NCI-H2081 treated with DMSO at 0.1 percent for 48 hours (cell line): ENCODE measurements at places on chromosomes 6 and 20.

DNA sequence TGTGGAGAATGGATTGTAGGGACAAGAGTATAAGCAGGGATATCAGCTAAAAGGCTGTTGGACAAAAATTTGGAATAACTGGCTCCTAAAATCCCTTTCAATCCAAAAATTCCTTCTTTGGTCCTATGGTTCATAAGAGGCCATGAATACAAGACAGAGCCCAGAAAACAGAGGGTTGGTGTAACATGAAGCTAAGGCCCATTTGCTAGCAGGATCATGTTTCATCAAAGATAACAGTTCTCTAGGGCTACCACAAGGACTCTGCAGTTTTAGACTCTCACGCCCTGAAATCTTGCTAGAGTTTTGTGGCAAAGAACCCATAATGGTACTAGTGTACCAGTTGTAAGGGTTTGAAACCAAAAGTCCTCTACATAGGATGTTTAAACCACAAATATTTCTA, 327.8 kb upstream of the TBX18 start:
- DNase-seq: no peak

DNA sequence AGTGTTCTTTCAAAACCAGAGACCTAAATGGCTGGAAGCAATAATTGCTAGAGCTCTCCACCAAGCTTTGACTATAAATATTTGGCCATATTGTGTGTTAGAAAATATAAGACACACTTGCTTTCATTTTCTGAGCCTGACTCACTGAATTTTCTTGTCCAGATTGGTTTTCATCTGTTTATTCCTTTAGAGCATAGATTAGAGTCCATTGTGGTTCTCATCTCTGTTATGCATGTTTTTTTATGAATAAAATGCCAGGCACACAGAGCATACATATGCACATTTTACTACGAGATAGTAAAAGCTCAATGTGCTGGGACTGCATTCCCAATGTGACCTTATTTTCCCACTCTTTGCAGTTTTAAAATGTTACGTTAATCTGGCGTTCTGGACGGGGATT, 115.3 kb upstream of the MLIP start:
- no peak for DNase-seq

DNA sequence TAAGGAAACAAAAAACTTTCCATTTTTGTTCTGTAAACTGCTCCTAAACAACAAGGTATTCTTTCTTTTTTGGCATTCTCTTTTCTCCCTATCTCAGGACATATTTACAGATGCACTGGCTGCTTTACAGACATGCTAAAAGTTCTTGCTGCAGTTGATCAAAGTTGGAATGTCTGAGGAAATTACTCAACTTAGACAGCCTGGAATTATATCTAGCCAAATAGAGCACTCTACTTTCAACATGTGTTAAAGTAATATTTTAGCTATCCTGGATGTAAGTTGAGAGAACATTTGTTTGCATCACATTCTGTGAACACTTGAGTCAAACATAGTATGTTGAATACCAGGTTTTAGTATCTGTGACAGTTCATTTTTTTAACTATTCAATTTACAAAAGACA, 24.8 kb downstream of the TASP1 start:
- no peak for DNase-seq

- DNase-seq: no peak
Observed at GRCh38 chr6:4067673-4068072, 11.3 kb downstream of the FAM217A start.

DNA sequence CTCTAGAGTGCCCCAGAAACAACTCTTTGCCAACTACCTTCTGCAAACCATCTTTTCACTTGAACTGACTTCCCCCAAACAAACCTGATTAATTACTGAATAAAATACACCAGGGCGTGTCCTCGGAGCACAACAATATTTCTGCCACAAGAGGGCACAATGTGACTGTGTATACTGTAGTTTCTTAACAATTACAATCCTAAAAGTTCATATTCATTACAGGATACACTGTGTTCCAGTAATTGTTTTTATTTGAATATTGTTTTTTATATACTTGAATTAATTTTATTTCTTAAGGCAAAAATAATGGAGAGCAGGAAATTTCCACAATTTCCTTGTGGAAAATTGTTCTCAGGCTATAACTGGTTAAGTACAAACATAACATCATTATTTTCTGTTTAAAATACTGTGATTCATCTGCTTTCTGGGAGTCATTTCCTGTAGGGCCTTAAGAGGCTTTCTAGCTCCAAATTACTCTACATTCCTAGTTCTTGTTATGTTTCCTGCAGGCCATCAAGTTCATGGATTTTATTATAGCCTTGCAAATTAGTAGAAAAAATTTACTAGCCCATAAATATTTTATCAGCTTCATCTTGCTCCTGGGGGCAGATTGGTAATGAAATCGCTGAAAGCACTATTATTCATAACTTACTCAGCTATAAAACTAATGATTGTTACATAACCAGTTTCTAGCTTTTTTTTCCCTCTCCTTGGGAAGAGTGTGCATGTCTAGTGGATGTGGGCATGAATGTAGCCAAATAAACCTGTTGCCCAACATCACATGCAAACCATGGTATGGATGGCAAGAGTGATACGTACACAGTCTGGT, 51.9 kb upstream of the SLC22A16 start:
- DNase-seq: no peak

- DNase-seq: no peak
Observed at GRCh38 chr20:62581308-62581707, 61.0 kb upstream of the SLCO4A1 start.

DNA sequence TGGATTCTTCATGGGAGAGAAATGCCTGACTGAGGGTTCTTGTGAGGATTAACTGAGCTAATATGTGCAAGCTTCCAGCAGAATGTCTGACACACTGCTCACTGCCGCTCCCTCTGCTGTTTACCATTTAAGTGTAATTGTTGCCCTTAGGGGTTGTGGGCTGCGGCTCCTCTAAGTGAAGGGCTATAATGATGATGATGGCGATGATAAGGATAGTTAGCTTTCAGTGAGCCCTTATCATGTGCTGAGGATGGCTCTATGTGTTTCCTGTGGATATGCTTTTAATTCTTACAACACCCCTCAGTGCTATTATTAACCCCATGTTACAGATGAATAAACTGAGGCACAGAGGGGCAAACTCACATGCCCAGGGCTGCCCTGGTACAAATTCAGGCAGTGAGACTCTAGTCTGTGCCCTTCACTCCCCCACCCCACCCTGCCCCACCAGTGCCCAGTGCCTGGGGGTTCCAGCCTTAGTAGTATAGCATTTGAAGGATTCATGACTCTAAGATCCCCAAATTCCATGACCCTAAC, 33.4 kb downstream of the TGM2 start:
- DNase-seq: no peak
